ENCODE measurements at places on chromosomes 11 and 22. TPM values are rescaled to one million over a fixed set of nuclear protein-coding genes. Genes with fewer than 3 reads are reported as not detected.

DNA sequence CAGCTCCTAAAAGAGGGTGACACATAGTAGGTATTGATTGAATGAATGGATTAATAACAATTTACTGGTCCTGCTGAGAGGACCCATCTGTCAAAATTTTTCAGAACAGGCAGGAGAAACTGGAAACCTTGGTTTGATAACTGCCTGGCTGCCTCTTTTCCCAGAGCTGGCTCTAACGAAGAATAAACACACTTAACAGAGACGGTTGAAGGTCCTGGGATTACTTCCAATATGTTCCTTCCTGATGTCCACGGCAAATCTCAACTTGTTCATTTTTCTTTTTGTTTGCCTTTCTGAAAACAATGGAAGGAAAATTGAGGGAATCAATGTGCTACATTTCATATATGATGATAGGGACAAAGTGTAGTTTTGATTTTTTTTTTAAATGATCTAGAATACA is 76.5 kb upstream of the SYT13 start:
- H3K4me1 ChIP-seq = no peaks in the 10 kb centered on the region
- H3K4me3 ChIP-seq = no peak overlapping the region
- no peak for DNase-seq
- no peaks in the 10 kb centered on the region for H3K36me3 ChIP-seq
- H3K27me3 ChIP-seq = peaks cover 56% of the 10 kb centered on the region

- DNase-seq = peak; percentile 29
- no peaks in the 10 kb centered on the region for H3K4me1 ChIP-seq
- H3K4me3 ChIP-seq = no peak overlapping the region
- no peaks in the 10 kb centered on the region for H3K36me3 ChIP-seq
These were observed 186.2 kb downstream of the SPON1 start for GRCh38 chr11:14148653-14149273.

BCO2 gene
- total RNA-seq = 4.0 TPM

DNA sequence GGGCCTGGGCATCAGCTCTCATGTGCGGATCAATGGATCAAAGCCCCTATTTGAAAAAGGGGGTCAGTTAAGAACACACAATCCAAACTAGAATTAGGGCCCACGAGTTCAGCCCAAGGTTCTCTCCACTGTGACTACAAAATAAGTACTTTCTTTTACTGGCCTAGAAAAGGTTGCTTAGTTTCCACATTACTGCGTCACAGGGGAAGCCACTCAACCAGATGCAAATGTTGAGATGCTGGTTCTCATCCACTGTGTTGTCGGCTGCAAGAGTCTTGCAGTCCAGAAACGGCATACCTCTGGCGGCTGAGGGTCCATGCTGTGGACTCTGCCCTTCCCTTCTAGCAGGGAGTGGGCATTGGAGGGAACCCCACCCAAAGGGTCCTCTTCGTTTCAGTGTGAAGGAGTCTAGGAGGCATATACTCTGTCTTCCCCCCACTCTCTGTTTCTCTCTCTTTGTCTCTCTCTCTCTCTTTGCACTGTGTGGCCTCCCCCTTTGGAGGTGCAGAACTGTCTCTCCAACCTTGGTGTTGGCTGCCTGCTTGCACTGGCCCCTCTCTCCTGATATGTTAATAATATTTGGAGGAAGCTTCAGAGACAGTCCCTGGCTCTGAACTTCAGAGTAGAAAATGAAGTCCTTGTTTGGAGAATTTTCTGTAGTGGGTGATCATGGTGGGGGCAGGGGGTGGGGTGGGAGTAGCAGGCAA is 99.0 kb upstream of the NNMT start:
- no peaks in the 10 kb centered on the region for H3K27me3 ChIP-seq
- no peak for DNase-seq
- no peaks in the 10 kb centered on the region for H3K36me3 ChIP-seq
- H3K4me3 ChIP-seq = no peak overlapping the region
- H3K4me1 ChIP-seq = no peaks in the 10 kb centered on the region

- no peak for DNase-seq
- no peak overlapping the region for H3K27ac ChIP-seq
- no peaks in the 10 kb centered on the region for H3K27me3 ChIP-seq
These were observed 25.2 kb downstream of the GDPD4 start for GRCh38 chr11:77276271-77276670.

DNA sequence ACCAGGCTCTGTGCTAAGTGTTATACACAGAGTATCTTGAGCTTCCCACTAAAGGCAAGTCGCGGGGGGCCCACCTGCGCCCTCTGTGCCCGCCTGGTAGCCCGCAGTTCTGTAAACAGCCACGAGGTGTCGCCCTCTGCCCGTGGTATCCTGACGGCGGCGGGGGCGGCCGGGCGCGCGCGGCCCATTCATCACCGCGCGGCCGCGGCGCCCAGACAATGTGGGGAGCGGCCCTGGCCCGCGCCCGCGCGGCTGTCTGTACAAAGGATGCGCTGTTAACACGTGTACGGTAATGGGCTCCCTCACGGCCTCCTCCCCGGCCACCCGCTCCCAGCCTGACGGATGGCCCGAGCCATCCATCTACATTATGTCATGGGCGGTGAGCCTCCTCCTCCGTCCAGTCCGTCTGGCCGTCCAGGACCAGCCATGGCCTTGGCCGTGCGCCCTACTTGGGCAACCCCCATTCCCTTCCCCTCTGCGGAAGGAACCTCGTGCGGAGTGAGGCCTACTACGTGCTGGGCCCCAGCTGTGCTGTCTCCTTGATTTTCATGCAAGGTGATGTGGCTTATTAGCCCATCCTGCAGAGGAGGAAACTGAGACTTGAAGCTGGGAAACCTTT is 99.4 kb downstream of the MIAT start:
- H3K27me3 ChIP-seq = no peaks in the 10 kb centered on the region
- no peaks in the 10 kb centered on the region for H3K4me1 ChIP-seq
- peak; percentile 8 for DNase-seq

GRCh38 chr11:72421351-72421750 is 13.0 kb downstream of the CLPB start:
- peaks cover 8% of the 10 kb centered on the region for H3K4me1 ChIP-seq
- DNase-seq = no peak
- no peak overlapping the region for H3K27ac ChIP-seq
- no peaks in the 10 kb centered on the region for H3K27me3 ChIP-seq
- no peaks in the 10 kb centered on the region for H3K36me3 ChIP-seq

- no peaks in the 10 kb centered on the region for H3K4me1 ChIP-seq
- H3K27me3 ChIP-seq = no peaks in the 10 kb centered on the region
- no peak for DNase-seq
- H3K36me3 ChIP-seq = no peaks in the 10 kb centered on the region
These were observed 13.5 kb downstream of the PLET1 start for GRCh38 chr11:112247201-112247600.
